Suppressor macrophage treated with lipopolysaccharide for 4 hours (primary cell): ENCODE measurements at places on chromosomes 12 and 14.

DNA sequence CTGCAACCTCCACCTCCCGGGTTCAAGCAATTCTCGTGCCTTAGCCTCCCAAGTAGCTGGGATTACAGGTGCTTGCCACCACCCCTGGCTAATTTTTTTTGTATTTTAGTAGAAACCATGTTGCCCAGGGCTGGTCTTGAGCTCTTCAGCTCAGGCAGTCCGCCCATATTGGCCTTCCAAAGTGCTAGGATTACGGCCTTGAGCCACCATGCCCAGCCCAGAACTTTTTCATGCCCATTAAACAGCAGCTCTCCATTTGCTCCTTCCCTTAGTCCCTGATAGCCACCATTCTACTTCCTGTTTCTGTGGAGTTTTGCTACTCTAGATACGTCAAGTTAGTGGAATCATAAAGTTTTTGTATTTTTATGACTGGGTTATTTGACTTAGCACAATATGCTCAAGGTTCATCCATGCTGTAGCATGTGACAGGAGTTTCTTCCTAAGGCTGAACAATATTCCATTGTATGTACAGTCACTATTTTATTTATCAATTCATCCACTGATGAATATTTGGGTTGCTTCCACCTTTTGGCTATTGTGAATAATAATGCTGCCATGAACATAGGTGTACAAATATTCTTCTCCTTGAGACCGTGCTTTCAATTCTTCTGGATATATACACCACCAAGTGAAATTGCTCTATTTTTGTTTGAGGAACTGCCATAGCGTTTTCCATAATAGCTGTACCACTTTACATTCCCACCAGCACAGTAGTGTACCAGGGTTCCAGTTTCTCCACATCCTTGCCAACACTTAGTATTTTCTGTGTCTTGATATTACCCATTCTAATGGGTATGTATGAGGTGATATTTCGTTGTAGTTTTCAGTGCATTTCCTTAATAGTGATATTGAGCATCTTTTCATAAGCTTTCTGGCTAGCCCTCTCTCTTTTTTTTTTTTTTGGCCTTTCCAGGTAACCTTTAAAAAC is 15.0 kb downstream of the ATF1 start:
- no peak for DNase-seq

DNA sequence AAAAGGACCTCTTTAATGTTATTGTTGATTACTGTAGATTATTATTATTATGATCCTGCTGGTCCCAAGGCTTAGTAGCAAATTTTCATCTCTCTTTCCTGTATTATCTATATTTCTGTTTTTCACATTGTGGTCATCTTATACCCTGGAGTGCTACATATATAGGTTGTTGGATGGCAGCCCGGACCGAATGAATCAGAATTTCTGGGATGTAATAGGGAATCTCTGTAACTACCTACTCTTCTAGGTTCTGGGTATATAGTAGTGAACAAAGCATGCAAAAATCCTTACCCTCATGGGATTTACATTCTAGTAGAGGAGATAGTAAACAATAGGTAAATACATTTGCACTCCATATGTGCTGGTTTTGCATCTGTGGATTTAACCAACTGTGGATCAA is 31.4 kb downstream of the NUBPL start:
- no peak for DNase-seq

DNA sequence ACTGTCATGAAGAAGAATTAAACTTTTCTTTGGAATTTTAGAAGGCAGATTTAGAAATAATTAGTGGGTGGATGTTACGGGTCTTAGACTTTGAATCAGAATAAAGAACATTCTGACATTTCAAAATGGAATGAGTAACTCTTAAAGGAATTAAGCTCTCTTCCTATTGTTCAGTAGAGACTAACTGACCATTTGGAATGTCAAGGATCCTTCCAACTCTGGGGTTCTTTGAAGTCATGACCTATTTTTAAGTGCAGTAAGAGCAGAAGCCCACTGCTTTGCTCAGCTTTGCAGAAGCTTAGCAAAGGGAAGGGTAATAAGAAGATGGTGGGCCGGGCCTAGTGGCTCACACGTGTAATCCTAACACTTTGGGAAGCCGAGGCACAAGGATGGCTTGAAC is 4.0 kb downstream of the CHURC1 start:
- no peak for DNase-seq

DNA sequence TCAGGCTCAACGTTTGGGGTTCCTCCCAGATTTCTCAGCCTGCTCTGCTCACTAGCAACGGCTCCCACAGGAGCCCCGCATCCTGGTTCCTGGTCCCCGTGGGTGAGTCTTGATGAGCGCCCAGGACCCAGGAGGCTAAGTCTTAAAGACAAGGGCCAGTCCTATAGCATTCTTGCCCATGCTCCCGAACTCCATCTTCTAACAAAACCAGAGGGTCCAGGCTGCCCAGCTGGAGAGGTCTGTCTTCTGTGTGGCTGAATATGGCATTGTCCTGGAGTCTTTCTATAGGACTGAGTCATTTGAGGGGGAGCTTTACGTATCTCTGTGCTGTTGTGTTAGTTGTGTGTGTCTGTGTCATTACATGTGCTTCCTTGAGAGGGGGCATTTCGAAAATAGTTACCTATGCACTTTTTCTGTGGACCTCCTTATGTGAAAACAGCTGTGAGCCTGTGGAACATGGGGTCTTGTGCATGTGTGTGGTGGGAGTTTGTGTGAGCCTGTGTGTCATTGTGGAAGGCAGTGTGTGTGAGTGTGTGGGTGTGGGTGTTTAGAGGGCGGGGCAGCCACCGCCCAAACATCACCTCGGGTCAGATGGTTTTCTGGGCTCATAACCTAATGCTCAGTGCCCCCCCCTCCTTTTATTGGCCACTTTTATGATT is 9.1 kb upstream of the TBX5 start:
- DNase-seq, result no peak

DNA sequence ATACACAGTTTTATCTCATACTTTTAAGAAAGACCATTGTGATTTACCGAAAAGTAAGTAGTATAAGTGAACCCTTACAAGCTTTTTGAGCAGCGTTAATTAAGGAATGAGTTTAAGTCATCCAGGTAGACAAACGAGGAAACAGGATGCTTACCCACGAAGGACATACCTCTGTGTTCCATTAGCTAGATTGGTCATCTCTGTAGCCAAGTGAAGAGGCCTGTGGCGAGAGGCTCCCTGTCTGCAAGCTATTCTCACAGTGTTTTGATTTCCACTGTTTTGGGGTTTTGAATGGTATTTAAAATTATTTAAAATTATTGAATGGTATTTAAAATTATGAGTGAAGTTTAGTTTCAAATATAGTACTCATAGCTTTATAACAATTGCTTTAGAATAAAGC is 342.1 kb upstream of the RGS6 start:
- no peak for DNase-seq

DNA sequence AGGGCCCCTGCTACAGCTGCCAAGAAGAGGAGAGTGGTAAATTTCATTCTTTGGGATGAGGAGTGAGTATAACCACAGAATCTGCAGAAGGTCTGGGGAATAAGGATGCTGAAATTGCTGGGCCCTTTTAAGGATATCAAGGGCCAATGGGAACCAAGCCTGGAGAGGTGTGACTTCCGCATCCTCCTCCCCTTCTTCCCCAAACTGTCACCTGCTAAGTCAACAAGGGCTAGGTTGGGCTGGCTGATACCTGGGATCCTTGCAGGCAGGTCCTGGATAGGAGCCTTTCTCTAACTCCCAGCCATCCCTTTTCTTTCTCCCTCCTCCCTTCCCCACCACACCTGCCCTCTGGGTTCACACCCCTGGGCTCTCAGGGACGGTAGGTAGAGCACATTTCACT is at the start of gene LACRT:
Gene LACRT (minus strand): TSS at position 101 of the 400 bp plus-strand sequence. CDS start 54 bp downstream, at position 47.
- no peak for DNase-seq

DNA sequence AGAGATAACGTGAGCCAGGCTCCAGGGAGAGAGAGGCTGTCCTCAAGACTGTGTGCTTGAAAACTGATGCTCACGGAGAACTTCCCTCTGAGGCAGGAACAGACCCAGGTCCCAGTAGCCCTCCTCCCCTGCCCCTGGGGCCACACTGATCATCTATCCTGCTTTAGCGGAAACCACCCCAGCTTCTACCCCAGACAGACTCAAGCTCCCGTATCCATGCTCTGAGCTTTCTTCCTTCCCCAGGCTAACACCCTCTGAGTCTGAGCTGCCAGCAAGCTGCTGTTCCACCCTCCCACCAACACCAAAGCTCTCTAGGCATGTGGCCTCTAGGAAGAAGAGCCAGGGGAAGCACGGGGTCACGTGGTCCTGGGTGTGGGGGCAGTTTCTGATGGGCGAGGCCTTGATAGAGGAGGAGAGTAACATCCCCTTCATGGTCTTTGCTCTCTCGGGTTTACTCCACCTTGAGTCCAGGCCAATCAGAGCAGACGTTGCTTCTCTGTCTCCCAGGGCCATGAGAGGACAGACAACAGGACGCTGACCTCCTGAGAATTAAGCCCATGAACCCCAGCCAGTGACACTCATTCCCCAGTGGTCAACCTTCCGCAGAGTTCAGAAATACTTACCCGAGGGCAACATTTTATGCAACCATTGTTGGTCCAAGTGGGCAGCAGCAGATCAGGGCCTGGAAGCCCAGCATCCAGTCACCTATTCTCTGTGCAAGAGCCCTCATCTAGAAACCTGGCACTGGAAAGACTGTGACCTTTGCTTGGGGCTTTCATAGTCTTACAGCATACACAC is 1.4 kb downstream of the PCK2 start:
- peak; percentile 82 for DNase-seq

DNA sequence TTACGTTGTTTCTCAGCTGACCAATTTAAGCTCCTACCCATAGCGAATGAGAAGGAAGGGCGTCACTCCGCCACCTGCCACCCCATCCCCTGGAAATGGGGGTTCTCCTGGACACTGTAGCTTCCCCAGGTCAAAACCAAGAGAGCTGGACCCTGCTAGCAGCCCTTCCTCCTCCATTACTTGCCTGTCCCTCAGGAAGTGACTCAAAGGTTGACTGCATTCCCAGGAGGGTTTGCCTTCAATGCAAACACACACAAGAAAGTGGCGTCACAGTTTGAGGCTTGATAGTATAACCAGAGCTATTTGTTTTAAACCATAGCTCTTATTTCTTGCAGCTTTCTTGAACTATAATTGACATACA is 79.1 kb downstream of the KCNK13 start:
- DNase-seq, result peak; percentile 8

DNA sequence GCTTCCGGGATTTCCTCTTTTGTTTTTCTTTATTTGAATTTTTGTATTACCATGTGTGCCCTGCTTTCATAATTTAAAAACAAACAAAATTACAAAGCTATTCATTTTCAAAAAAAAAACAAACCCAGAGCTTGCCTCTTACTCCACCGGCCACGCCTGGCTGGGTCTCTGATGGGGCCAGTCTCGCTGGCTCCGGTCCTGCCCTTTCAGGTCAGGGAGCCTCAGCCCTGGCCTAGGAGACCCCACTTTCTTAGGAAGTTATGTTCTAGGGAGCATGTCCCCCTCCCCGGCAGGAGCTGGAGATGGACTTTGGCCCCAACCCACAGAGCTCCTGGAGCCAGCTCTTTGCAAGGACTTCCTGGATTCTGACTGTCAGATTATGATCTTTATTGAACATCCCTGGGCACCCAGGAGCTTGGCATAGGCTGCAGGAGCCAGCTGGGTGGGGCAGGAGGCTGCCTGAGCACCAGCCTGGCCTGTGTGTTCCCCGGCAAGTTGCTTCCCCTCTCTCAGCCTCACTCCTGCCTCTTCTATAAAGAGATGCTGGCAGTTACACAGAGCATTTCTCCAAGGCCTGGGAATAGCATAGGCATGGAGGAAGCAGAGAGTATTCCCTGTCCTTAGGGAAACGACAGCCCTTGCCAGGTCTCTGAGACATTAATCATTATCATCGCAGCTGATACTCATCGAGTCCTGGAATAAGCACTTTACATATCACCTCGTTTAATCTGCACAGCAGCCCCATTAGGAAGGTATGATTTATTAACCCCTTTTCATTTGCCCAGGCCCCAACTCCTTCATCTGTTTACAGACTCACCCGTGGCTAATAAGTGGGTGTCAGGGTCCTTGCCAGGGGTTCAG is 3.5 kb downstream of the DEGS2 start:
- no peak for DNase-seq

DNA sequence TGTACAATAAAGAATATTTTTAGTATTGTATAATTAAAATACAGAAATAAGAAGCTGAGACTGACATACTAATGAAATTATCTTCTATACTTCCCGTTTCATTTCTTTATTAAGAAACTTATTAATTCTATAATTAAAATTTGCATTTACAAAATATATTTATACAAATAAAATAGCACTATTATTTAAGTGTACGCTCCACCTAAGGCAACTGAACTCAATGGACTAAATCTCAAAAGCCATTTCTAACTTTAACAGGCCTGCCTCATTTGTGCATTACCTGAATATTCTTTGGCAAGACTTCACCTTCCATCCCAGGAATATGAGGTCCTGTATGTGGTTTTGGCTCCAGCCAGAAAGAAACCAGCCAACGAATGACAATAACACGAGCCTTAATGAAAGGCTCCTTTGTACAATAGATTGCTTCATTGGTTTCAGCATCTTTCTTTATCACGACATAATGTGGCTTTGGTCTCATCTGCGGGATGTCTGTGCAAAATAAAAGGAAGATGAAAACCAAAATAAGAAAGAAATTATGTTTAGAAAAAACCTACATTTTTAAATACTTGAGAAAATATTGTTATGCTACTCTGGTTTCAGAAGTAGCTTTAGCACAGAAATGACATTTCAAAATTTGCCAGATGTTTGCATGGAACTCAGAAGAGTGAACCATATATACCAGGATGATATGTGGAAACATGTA is 58.7 kb downstream of the RALGAPA1 start:
- DNase-seq, result no peak
